ENCODE measurements at places on chromosomes 16 and 17.
A peak's percentile ranks its signal among the peaks of the same experiment; 100 is the strongest.

DNA sequence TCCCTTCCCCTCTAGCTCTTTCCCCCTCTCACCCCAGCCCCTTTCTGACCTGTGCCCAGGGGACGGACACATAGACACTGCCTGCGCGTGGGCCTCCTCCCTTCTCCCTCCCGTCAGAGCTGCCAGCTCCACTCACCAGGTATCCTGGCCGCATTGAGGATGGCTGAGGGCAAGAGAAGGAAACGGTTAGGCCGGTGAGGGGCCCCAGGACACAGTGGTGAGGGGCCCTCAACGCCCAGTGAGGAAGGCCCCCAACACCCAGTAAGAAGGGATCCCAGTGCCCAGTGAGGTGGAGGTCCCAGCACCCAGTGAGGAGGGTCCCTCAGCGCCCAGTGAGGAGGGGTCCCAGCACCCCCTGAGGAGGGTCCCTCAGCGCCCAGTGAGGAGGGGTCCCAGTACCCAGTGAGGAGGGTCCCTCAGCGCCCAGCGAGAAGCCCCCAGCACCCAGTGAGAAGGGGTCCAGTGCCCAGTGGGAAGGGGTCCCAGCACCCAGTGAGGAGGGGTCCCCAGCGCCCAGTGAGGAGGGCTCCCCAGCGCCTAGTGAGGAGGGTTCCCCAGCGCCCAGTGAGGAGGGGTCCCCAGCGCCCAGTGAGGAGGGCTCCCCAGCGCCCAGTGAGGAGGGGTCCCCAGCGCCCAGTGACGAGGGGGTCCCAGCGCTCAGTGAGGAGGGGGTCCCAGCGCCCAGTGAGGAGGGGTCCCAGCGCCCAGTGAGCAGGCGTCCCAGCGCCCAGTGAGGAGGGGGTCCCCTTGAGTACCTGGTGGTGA lies 1.1 kb downstream of the PRSS22 start:
- no peak for DNase-seq

- no peak for DNase-seq
These were observed 680 bp downstream of the SKA2 start for GRCh38 chr17:59154292-59154720.

- no peak for DNase-seq
These were observed 83.1 kb upstream of the CNTNAP4 start for GRCh38 chr16:76193906-76194615.

GRCh38 chr17:18963126-18964017 lies 11.4 kb downstream of the SLC5A10 start:
- DNase-seq = no peak

DNA sequence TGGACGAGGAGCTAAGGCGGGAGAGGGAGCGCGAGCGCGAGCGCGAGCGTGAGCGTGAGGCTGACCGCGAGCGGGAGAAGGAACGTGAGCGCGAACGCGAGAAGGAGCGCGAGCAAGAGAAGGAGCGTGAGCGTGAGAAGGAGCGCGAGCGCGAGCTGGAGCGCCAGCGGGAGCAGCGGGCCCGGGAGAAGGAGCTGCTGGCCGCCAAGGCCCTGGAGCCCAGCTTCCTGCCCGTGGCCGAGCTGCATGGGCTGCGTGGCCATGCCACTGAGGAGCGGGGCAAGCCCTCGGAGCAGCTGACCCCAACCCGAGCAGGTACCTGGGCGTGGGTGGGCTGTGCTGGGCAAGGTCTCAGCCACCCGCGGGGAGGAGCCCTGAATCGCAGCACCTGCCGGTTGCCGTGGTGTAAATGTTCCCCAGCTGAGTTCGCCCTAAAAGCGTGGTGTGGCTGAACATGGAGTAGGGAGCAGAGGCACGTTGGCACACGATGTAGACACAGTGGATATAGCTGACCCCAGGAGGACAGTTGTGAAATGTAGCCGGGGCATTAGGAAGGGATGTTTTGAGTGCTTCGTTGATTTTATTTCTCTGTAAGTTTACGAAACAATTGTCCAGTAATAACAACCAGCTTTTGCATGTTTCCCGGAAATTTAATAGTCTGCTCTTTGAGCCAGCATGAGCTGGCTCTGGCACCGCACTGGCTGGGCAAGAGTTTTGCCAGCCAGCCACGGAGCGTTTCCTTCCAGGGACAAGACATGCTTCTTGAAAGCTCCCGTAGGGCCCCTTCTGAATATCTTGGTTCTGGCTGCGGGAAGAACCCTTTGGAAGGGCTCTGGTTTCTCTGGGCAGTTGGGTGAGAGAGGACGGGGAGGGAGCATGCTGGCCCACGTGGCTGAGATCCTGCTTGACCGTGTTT lies 32.1 kb downstream of the GINS2 start:
- no peak for DNase-seq

DNA sequence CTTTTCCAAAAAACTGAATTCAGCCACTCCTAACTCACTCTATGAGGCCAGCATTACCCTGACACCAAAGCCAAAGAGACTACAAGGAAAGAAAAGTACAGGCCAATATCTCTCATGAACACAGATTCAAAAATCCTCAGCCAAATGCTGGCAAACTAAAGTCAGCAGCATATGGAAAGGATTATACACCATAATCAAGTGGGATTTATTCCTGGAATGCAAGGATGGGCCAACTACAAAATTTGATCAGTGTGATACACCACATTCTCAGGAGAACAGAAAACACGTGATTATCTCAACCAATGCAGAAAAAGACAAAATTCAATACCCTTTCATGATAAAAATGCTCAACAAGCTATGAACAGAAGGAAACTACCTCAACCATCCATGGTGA lies 7.7 kb upstream of the AATK start:
- peak; percentile 11 for DNase-seq

DNA sequence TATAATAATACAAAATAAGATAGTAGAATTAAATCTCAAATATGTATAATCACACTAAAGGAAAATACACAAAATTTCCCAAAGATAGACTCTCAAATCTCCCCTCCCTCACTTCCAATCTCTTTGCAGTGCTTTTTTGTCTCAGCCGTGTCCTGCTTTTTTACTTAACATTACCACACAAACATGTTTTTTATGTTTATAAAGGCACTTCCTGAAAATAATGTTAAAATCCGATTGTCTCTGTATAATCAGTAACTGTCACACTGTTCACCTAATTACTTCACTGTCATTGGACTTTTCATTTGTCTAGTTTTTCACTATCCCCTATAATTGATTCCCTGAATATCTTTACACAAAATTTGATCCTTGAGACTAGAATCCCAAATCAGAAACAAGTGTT lies 38.2 kb upstream of the ALDH3A2 start:
- no peak for DNase-seq

DNA sequence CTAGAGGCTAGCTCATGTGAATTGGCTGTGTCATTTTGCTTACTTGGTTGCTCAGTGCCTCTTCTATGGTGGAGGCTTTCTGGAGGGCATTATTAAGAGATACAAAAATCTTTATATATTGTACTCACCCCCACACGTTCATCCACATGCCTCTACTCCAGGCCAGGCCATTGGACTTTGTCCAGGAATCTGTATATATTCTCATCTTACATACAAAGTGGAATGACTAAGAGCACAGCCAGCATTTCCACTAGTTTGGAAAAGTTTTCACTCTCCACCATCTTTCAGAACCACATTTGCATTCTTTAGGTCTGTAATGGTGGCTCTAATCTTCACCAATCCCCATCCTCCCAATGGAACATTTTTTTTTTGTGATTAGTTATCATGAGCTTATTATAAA lies 4.8 kb upstream of the GLG1 start:
- no peak for DNase-seq

- no peak for DNase-seq
These were observed 7.3 kb downstream of the PMFBP1 start for GRCh38 chr16:72164691-72165090.

GRCh38 chr16:84881702-84882521 lies 62.1 kb downstream of the CRISPLD2 start:
- DNase-seq = peak; percentile 87

- DNase-seq = no peak
These were observed 1.7 kb upstream of the GPT2 start for GRCh38 chr16:46882304-46882939.

GRCh38 chr17:19368229-19368628 lies 5.7 kb upstream of the B9D1 start:
- DNase-seq = no peak

DNA sequence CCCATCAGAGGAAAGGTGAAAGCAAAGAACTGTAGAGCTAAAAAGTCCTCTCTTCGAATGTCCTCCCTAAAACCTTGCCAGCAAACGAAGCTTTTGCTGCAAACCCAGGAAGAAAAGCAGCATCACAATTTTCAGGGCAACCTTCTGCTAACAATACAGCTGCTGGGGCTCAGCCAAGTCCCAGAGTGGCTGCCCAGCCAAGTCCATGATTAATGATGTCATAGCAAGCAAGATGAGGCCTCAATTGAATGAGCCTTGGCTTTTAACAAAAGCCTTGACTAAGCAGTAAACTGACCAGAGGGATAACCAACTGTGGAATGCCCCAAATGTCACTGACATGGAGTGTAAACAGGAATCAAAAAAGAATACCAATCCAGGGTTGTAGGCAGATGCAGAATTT lies 342.7 kb downstream of the PMP22 start:
- DNase-seq = no peak

- no peak for DNase-seq
These were observed 8.7 kb upstream of the ADAMTS18 start for GRCh38 chr16:77443357-77444146.

- no peak for DNase-seq
These were observed 3.3 kb upstream of the CES1 start for GRCh38 chr16:55836158-55836611.

GRCh38 chr16:27862953-27863352 lies 200.6 kb downstream of the GSG1L start:
- no peak for DNase-seq

DNA sequence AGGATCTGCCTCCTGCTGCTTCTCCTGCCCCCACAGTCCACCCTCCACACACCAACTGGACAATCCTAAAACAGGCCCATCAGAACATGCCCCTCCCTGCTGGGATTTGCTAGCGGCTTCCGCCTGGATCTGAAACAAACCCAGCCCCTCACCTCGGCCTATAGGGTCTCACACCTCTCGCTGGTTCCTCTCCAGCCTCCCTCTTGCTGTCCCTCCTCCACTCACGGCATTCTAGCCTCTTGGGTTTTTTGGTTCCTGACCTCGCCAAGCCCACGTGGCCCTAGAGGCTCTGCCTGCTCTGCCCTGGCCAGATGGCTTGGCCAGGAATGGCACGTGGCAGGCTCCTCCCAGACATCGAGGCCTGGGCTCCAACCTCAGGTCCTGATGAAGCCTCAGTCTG lies 15.7 kb upstream of the MTSS2 start:
- no peak for DNase-seq

- DNase-seq = no peak
These were observed 44.1 kb upstream of the MGAT5B start for GRCh38 chr17:76824093-76824492.

DNA sequence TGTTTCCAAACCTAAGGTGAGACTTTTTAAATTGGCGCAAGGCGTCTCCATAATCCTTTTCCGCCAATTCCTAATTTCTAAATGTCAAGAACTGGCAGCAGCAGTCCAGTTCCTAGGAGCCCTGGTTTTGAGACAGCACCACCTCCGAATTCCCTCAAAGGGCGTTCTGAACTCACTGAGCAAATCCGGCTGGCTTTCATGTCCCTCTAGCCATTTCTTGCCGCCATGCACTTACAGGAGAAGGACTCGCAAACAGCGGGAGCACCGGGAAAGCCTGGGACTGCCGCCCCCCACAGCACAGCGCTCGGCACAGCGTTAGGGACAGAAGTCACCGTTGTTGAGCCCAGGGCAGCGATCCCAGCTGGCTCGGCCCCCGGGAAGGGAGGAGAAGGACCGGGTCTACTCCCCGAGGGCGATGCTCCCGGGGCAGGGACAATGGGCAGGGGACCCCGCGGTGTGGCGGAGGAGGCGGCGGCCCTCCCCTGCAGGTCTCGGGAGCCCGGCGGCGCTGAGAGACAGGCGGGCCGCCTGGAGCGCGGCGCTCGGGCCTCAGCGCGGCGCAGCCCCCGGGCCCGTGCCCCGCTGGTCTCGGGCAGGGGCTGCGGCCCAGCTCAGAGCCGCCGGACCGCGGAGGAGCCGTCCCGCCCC lies 545 bp downstream of the ARHGAP17 start:
- DNase-seq = no peak

GRCh38 chr16:30736995-30737793 lies 11.0 kb upstream of the PHKG2 start:
- DNase-seq = no peak

DNA sequence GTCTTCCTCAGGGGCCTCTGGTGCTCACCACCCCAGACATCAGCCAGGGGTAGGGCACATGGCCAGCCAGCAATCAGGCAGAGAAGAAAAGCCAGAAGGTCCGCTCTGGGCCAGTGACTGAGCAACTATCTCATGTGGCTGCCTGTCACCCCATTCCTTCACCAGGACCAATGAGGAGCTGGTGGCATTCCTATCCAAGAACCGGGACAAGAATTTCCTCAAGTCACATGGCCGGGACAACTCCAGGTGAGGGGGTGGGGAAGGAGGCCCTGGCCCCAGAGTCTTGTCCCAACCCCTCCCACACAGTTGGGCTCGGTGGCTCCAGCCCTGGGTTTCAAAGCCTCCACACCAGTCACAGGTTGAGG lies 9.4 kb downstream of the XYLT2 start:
- no peak for DNase-seq

DNA sequence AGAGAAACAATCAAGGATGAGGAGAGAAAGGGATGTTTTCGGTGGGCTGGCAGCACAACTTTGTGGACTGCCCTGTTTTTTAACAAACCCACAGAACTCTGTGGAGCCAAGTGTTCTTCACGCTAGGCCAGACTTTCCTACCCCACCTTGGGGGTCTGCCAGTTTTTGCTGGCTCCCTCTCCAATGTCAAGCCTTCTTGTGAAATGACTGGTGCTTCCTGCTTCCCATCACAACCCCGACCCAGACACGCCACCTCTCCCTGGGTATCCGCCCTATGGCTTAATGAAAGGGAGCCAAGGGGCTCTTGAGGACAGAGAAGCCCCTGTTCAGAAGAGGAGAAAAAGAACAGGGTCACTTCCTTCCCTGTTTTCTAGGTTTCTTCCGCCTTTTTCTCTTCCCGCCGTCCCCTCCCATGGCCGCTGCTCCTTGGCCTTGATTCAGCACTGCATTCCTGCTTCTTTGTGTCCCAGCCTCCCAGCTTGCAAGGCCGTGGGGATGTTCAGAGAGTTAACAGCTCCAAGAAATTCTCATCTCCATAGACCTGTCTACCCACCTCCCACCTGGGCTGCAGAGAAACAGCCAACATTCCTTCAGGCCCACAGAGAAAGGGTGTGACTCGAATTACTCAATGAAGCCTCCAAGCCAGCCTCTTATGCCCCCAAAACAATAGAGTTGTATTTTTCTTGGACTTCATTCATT lies 16.5 kb upstream of the SOX9 start:
- no peak for DNase-seq

- no peak for DNase-seq
These were observed 3.8 kb upstream of the WSCD1 start for GRCh38 chr17:6066183-6066948.

DNA sequence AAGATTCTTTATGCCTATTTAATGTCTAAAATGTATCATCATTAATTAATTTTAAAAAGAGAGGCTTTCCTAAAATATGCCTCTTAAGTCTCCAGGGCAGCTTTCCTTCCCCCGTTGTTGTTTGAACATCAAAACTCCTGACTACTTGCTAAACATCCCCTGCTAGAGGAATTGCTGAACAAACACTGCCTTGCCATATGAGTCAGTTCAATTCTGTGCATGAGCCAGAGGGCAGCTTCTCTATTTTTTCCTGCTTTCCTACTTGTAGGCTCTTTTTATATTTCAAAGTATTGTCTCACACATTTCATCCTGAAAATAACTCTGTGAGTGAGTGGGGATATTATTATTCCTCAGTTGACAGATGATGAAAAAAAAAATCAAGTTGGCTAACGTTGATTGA lies 143.4 kb downstream of the HS3ST4 start:
- no peak for DNase-seq

- no peak for DNase-seq
These were observed 889.8 kb downstream of the CDH8 start for GRCh38 chr16:61146429-61146828.
